ENCODE measurements at places on chromosomes 12 and 14.

DNA sequence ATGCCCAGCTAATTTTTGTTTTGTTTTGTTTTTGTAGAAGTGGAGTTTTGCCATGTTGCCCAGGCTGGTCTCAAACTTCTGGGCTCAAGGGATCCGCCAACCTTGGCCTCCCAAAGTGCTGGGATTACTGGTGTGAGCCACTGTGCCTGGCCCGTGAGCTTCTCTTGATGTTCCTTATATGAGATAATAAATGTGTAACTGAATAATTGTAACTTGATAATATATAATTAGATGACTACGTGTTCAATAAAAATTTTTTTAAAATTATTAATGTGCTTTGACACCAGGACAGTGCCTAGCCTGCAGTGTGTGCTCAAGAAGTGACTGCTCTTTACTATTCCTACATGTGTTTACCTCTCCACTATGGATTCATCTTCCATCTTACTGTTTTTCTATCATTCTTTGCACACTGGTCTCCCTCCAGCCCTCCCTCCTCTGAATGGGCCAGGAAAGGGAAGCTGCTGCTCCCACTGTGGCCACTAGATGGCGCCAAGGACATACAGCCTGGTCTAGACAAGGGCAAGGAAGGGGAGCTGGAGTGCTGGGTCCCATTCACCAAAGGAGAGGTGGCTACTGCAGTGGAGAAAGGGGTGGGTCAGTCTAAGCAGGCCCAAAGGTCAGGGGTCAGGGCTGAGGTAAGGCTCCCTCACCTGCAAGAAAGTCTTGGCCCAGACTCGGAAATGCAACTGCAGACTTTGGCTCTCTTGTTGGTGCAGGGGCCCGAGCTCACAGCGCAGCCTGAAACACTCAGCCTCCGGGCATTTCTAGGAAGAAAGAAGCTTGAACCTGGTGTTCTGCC lies 14.7 kb upstream of the ZNF385A start:
- DNase-seq = peak; percentile 81

- no peak for DNase-seq
These were observed 19.0 kb downstream of the RPS6KA5 start for GRCh38 chr14:91041450-91041849.

GRCh38 chr14:56342494-56342942 lies 224.3 kb downstream of the PELI2 start:
- DNase-seq = peak; percentile 79

DNA sequence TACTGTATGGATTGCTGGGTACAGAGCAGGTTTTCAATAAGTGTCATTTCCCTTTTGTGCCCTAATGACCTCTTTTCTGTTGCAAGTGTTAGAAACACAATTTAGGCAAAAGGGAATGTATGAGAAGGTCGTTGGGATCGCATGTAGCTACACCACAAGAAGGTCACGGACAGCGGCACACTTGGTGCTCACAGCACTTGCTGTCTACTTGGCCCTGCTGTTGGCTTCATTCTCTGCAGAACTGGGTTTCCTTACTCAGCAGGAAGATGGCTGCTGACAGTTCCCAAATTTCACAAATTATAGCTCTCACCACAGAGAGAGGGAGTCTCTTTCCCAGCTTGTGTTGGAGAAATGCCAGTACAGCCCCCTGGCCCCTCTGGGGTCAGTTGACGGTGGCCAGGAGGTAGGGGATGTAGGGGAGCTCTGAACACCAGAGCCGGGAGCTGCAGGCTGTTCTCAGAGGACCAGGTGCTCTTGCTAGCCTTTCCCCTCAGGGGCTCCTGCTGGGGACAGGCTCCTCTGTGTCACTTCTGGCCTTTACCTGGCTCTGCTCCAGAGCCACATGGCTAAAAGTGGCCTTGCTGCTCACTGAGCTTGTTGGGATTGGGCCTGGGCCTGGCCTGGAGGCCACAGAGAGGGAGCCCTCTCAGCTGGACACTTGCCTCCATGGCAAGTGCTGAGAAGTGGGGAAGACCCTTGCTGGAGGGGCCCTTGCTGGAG lies 50.9 kb upstream of the BCL7A start:
- no peak for DNase-seq

DNA sequence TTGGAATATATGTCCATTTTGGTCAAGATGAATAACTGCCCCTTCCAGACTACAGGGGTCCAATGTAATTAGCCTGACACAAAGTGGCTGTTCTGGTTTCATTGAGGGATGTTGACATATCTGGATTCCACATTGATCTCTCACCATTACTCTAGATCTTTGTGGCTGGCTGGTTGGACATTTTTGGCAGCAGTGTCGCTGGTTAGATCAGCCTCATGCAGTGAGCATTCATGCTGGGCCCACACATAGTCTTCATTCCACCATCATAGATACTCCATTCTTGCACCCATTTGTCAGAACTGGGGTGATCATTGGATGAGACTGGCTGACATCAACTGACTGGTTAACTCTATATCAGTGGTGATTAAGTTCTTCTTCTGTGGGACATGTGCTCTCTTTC lies 74.4 kb downstream of the MGST1 start:
- peak; percentile 16 for DNase-seq

DNA sequence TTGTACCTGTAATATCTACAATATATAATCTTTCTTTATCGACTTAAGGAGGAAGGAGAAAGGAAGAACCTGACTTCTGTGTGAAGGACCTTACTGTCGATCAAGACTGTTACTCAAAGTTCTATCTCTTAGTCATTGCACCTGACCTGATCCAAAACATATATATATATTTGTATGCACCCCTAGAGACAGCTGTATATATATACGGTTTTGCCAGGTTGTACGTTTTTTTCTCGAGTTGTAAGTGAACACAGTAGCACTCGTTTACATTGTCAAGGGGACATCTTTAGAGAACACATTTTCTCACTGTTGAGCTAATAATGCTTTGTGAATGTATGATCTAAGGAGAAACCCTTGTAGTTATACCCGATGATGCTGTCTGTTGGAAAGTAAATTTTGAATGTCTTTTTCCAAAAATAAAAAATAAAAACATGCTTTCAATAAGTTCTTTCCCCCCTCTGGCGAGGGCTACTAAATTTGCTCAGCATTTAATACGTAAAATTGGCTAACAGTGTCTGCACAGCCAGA lies 536 bp upstream of the SLC35E3 start:
- no peak for DNase-seq
